ENCODE measurements at places on chromosomes 1 and 21.

DNA sequence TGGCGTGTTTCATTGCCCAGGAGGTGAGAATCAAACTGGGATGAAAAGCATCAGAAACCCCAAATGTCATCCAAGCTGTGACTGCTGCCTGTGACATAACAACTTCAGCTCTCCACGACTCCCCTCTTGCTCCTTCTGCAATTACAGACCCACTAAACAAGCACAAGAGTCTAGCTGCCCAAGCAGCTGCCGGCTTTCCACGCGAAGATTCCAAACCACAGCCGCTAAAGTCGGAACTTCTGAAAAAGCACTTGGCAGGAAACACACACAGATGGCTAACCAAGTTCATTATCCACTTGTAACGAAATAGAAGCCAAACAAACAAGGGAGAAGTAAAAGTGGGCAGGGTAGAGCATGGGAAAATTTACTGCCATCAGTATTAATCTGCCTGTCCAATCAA, 198.1 kb downstream of the SLC35F3 start:
- no peak for DNase-seq

- DNase-seq: no peak
Observed at GRCh38 chr1:192474080-192474683, 101.4 kb upstream of the RGS1 start.

DNA sequence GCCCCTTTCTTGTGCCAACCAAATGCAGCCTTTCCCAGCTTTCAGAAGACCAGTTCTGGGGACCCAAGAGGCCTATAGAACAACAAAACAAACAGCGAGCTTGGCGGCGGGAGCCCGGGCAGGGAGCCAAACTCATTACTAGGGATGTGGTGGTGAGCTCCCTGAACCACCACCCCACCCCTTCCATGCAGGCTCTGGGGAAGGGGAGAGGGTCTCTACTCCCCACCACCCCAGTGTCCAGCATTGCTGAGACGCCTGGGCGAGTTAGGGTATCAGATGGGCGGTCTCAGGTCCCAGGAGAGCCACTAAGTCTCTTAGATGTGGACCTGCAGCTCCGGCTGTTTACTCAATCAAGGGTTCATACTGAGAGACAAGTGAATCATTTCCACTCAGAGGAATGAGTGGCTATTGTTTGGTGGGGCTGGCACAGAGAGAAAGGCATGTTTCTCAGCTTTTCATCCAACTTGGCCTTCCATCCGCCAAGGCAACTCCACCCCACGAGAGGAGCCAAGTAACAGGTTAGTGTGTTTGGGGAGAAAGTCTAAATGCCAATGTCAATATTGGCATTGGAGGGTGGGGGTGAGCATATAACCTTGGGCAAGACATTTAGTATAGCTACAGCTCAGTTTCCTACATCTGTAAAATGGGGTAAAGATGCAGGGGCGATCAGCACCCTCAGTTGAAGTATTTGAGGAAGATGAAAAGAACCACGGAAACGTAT, 40.9 kb downstream of the PLXNA2 start:
- no peak for DNase-seq

GRCh38 chr1:2121101-2121691, 71.0 kb downstream of the PRKCZ start:
- DNase-seq: no peak

GRCh38 chr1:208289716-208290115, 45.5 kb upstream of the PLXNA2 start:
- DNase-seq: no peak

- DNase-seq: no peak
Observed at GRCh38 chr1:58664881-58665280, 35.0 kb downstream of the MYSM1 start.

GRCh38 chr1:53125122-53125521, 17.3 kb downstream of the SLC1A7 start:
- no peak for DNase-seq

DNA sequence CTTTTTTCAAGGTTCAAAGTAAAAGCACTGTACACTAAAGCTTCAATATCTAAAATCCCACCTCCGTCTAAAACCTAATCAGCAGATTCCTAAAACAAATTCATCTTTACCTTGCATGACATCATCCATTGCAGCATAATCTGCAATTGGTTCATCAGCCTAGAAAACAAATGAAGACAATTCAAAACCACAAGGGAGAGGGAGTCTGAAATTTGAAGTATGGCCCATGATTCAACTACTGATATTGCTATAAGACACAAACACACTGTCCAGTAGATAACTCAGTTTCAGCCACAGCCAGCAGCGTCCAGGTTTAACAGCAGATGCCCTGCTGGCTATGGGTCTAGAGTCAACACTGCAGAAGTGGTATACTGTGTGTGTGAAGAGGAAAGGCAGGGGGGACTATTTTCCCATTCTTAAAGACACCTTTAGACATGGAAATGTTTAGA, 17.9 kb upstream of the RAP1GAP start:
- DNase-seq: no peak

- DNase-seq: no peak
Observed at GRCh38 chr1:193033610-193034009, 25.6 kb downstream of the UCHL5 start.

- DNase-seq: no peak
Observed at GRCh38 chr21:35988416-35989137, 71.7 kb downstream of the SETD4 start.

DNA sequence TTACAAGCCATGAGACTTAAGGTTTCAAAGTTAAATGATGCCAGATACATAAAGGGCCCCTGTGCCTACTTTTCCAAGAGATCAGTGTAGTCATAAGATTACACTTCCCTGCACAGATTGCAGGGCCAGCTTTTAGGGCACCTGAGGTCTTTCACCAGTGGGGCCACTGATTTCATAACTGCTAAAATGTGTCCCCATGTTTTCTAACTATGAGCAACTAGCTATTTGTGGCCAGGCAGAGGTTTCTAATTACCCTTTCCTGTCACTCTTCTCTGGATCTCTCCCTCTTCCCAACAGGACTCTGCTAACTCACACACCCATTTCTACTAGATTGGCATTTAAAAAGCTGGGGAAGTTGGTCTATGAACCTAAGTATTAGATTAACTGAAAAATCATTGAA, 207.1 kb upstream of the SGIP1 start:
- DNase-seq: no peak
